ENCODE measurements at places on chromosomes 16 and 17.

DNA sequence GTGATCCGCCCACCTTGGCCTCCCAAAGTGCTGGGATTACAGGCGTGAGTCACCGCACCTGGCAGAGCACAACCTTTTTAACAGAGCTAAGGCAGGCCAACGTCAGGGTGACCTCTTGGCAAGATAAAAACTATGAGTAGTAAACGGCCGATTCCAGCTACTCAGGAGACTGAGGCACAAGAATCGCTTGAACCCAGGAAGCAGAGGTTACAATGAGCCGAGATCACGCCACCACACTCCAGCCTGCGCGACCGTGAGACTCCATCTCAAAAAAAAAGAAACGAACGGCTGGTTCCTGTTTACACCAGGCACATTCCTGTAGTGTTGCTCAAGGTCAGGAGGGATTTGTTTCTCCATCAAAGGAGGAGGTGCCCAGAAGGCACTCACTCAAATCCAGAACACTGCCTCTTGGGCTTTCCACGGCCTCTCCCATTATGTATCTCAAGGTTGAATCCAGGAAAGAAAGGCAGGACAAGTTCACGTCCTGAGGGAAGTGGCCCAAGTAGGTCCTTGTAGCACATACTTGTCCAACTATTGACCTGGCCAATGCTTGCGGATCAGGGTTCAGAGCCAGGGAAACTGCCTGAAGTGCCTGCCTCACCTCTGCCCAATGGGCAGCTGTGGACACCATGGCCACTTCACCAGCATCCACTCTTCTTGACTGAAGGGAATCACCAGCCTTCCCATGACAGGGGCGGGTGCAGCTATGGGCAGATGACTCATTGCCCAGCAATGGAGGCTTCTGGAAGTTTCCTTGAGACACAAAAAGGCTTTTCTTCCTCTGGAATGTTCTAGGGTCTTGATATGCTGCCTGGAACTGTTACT lies 13.5 kb downstream of the KNOP1 start:
- DNase-seq: no peak

GRCh38 chr17:17826342-17826713 lies 10.5 kb downstream of the SREBF1 start:
- no peak for DNase-seq

DNA sequence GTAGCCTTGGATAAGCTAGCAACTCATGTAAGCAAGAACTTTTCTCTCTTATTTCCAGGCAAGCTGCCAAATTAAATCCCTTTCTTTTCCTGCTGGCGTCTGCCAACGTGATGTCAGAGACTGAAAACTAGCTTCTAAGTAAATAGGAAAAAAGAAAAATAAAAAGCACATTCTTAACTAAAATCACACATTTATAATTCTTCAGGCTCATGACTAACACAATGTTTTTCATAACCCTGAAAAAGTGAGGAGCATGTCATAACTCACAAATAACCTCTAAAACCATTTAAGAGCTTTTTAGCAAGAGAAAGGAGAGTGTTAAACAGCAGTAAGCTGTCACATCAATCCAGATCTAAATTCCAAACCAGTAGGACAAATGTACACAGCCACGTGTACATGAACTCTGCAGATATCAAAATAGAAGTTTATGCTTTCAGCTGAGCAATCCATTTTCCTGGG lies 110.0 kb downstream of the N4BP1 start:
- no peak for DNase-seq

- no peak for DNase-seq
These were observed 493.7 kb upstream of the ERCC4 start for GRCh38 chr16:13426269-13426668.

DNA sequence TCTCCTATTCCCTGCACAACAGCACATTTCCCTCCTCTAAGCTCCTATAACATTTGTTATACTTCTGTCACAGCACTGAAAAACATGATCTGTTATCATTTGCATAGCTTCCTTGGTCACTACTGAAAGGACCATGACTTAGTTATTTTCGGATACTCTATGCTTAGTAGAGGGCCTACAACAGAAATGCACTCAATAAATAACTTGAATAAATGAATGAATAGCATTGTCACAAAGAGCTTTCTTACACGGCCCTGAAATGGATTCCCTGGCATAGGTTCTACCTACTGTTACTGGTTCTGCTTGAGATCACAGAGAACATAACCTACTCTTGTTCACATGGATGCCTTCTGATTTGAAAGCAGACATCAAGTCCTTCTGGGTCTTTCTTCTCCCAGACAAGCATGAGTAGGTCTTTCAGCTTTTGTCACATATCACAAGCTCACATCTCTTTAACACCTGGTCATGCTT lies 41.6 kb downstream of the MYO1D start:
- DNase-seq: no peak

DNA sequence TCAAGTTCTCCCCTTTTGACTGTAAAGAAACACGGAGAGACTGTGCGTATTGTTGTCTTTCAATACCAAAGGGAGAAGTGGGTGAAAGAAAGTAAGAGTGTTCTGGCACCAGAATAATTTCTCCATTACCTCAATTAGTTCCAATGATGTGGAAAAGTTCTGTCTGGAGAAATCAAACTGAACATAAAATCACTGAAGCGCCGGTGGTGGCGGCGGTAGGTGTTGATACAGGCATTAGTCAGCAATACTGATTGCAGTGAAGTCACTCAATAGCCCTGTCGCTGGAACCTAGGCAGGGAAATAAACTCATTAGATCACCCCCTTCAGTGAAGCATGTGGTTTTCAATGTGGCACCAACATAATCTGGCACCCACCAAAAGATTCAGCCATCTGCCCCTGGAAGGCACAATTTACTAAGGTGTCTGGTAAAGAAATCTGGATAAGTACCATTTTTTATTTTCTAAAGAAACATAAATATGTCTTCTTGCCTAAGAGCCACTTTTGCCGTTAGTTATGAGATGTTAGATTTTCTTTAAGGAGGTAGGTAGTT lies 274.2 kb upstream of the SOX9 start:
- DNase-seq: no peak
